ENCODE measurements at places on chromosomes 16 and 17.

DNA sequence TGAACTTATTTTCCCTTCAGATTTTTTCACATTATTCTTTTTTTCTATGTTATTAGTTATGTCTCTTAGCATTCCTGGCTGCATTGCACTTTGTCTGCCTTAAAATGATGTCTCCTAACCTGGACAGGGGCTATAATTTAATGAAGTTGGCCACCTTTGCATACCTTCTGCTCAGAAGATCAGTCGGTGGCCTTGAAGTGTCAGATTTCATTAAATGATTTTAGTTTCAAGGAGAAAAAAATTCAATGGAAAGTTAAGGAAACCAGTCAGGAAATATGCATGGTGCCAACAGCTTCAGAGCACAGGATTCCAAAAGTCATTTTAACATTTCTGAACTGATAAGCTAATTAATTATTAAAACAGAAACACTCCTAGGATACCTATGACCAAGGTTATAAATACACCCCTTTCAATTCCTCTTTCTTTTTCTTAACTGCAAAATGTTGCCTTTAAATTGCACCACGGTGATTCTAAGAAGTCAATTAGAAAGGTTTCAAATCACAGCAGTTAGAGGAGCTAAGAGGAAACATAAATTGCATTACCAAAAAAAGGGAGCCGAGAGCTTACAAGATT lies 533.4 kb downstream of the KCNJ2 start:
- no peak for DNase-seq

GRCh38 chr17:16442594-16443510 lies 27.5 kb downstream of the TRPV2 start:
- DNase-seq, result peak; percentile 36

- DNase-seq, result no peak
Observed at GRCh38 chr16:49889725-49890397, 33.9 kb upstream of the ZNF423 start.

- DNase-seq, result no peak
Observed at GRCh38 chr17:63445065-63445464, 1.0 kb downstream of the CYB561 start.

DNA sequence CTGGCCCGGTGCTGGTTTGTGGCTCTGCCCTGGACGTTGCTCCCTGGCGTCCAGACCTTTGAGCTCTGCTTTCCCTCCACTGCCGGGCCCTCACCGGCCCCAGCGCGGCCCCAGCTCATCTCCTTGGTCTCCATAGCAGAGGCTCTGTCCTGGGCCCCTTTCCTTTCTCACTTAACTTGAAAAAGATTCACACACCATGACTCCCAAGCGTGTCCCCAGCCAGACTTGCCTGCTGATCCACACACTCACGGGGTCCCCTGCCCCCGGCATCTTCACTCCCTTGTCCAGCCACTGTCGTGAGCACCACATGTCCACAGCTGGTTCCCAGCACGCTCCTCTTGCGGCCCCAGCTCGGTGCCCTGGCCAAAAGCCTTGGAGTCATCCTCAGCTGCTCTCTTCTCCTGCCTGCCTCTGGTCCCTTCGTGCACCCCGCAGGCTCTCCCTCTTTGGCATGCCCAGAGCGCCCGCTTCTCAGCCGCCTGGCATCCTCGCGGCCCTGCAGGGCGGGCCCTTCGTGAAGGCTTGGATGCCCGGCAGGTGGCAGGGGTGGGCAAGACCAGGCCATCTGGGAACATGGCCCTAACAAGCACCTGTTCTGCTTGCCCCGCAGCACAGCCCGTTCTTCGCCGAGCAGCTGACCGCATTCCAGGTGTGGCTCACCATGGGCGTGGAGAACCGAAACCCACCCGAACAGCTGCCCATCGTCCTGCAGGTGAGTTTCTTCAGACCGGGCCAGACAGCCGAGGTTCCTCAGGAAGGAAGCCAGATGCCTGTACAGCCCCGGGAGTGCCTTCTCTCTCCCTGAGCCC lies 145.6 kb upstream of the CHMP6 start:
- peak; percentile 60 for DNase-seq

- no peak for DNase-seq
Observed at GRCh38 chr16:48308535-48308934, 61.2 kb upstream of the ABCC11 start.

GRCh38 chr17:45345246-45345553 lies 28.4 kb upstream of the MAP3K14 start:
- no peak for DNase-seq

DNA sequence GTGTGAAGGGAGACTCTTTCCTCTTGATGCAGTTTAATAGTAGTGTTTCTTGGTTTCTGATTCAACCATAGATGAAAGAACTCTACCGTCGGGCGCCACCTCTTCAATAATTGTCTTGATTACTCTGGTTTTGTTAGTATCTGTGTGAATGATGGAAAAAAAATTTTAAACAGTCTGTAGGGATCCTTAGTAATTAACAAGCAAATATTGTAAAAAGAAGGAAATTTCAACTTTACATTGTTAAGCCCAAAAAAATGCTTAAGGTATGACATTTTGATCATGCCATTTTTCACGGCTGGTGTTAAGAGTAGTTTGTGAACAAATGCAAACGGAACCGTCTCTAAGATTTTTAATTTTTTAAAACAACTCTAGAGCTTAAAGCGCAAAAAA lies 4.1 kb downstream of the KRT10 start:
- no peak for DNase-seq

GRCh38 chr16:3089717-3090592 lies 9.1 kb downstream of the ZSCAN10 start:
- DNase-seq, result no peak

- DNase-seq, result no peak
Observed at GRCh38 chr17:1641065-1641403, 4.5 kb downstream of the SCARF1 start.

DNA sequence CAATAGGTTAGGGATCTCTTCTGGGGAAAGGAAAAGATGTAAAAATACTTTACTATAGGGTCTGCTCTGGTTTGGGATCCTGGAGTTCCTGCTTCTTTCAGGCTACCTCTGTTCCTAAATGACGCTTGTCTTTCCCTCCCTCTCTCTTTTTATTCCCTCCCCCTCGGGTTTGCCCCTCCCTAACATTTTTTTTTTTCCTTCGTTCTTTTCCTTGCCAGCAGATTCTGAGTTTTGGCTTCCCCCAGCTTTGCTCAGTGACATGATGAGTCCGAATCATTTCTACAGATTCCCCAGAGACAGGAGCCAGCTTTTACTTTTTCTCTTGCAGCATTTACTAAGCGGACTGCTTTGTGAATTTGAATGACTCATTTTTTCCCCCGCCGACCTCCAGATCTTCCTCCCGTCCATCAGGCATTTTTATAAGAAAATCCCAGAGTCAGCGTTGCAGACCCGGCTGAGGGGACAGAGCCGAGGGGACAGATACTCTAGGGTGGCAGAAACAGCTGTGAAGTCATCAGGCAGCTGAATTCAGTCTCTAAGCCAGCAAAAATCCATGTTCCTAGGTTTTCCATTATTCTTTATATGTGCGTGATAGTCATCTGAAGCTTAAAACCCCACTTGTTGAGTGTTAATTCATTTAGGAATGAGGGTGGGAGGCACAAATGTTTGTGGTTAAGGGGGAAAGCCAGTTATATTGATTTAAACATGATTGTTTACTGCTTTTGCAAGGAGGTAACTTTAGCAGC lies at the start of gene TMEM100:
TSS of gene TMEM100 (minus strand) at position 123 of the 746 bp plus-strand sequence. CDS start 1,794 bp downstream, outside the sequence.
- DNase-seq, result no peak

DNA sequence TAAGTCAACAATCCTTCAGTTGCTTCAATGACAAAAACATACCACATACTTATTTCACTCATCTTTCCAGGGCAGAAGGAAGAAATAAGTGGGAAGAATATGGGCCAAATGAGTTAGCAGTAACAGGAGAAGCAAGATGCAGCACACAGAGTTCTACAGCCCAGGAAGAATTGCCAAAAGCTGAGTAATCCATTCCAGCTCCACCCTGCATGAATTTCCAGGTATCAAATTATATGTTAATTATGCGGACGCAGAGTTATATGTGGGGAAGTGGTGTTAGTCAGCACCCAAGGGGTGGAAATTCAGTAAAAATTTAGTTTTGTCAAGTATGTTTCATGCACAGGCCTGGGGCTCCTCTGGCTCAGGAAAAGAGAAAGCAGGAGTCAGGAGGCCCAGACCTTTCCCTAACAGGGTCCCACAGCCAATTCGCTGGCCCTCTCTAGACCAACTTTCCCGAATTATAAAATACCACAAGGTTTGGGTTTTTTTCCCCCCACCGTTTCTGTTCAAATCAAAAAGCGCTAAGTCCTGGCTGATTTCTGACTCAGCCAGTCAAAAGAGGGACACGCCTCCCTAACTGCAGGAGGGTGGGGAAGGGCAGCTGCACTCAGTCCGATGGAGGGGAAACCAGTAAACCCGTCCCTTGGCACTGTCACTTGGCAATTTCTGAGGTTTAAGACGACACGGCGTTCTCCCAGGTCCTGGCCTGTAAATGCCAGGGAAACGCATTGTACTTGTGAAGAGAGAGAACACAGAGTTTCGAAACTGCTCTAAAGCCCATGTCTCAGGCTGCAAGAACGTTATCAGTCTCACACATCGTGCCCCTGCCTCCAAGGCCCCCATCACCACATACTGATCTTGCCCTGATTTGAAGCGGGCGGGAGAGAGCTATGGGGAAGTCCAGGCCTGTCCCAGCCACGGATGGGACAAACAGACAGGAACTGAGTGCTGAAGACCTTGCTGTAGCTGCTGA lies 58.1 kb downstream of the ZFHX3 start:
- DNase-seq, result no peak

- DNase-seq, result no peak
Observed at GRCh38 chr17:39722104-39722503, 8.2 kb downstream of the MIEN1 start.

GRCh38 chr17:83123896-83124801 lies 44.7 kb downstream of the METRNL start:
- no peak for DNase-seq

- DNase-seq, result no peak
Observed at GRCh38 chr17:7114875-7115614, 423 bp upstream of the ASGR2 start.

GRCh38 chr16:53945996-53946395 lies 242.0 kb downstream of the FTO start:
- DNase-seq, result peak; percentile 27

GRCh38 chr17:2025220-2025621 lies at the start of gene RTN4RL1:
RTN4RL1 (minus strand) TSS chr17:2025334; CDS start chr17:2024865, 469 bp downstream.
- DNase-seq, result peak; percentile 53

DNA sequence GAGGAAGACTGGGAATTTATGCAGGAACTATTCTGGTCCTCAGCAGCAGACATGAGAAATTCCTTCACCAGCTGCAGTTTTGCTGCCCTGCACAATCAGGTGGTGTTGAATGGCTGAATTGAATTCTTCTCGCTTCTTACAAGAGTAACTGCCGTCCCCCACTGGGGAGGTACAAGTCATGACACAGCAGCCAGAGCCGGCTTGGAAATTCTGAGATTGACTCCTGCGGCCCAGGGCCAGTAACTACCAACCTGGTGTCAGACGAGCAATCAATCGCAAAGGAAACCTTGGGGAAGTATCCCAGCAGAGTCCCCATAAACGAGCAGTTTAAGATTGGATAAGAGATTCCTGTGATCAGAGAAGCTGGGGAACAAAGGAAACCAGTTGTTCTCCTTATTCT lies 30.7 kb downstream of the KNOP1 start:
- DNase-seq, result no peak

GRCh38 chr16:26078716-26079355 lies 387.1 kb downstream of the HS3ST4 start:
- DNase-seq, result no peak

DNA sequence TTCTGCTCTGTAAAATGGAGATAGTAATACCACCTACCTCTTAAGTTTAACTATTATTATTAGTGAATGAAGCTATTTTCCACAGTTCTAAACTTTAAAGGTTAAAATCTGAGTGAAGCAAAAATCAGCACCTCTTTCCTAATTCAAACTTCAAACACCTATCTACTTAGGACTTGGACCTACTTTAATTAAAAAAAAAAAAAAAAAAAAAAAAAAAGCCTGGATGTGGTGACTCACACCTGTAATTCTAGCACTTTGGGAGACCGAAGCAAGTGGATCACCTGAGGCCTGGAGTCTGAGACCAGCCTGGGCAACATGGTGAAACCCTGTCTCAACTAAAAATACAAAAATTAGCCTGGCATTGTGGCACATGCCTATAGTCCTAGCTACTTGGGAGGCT lies 5.0 kb upstream of the KANSL1 start:
- DNase-seq, result no peak

GRCh38 chr17:9004132-9004960 lies 17.0 kb upstream of the NTN1 start:
- no peak for DNase-seq

DNA sequence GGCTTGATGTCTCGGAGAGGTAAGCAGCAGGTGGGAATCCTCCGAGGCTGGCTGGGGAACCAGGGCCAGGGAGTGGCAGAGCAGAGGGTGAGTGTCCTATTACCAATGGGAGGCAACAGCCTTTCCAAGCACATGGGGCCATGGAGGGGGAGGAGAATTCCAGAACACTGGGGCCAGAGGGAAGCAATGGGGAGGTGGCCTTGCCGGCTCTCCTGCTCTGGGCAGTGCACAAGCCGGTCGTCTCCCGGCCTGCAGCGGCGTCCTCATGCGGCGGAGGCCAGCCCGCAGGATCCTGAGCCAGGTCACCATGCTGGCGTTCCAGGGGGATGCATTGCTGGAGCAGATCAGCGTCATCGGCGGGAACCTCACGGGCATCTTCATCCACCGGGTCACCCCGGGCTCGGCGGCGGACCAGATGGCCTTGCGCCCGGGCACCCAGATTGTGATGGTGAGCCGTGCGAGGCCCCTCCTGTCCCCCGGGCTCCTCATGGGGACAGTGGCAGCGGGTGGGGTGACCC lies 21.9 kb downstream of the SGSH start:
- DNase-seq, result peak; percentile 35

GRCh38 chr17:59858167-59858816 lies 34.5 kb downstream of the TUBD1 start:
- DNase-seq, result no peak

GRCh38 chr16:19833581-19833980 lies 51.1 kb downstream of the GPRC5B start:
- DNase-seq, result no peak

- DNase-seq, result no peak
Observed at GRCh38 chr17:57288773-57289121, 32.4 kb downstream of the MSI2 start.

DNA sequence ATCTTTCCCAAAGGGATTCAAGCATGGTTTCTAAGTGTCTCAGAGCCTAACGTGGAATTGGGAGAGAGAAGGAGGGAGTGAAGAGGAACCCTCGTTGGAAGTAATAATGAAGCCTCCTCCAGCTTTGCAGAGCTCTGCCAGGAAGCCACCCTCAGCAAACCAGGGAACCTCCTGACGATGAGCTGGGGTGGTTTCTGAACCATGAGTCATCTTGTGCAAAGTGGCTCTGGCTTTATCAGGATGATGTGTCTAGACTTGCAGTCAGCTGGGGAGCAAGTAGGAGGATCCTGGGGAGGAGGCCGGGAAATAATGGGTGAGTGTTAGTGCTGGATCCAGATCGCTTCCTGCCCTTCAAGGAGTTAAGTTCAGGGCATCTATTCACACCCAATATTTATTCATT lies 191.7 kb upstream of the RBFOX1 start:
- DNase-seq, result no peak
